ENCODE measurements at places on chromosomes 11 and 22. TPM values are rescaled to one million over a fixed set of nuclear protein-coding genes. Genes with fewer than 3 reads are reported as not detected.

Gene DLG2
- 0.50 TPM for total RNA-seq

Gene FDXACB1
- total RNA-seq, result 1.3 TPM

Gene ZNRF3
- total RNA-seq, result 7.5 TPM

Gene NXPE1
- not detected for total RNA-seq

Gene OR4A16
- total RNA-seq, result not detected

Gene OR8I2
- not detected for total RNA-seq

Gene GATD1
- 50.3 TPM for total RNA-seq

Gene TRIM49
- not detected for total RNA-seq

Gene NLRP14
- total RNA-seq, result not detected

Gene PVALB
- total RNA-seq, result not detected

Gene B4GAT1
- total RNA-seq, result 18.2 TPM

Gene OR51E1
- not detected for total RNA-seq

Gene TRPM5
- not detected for total RNA-seq

Gene FAM111B
- 7.5 TPM for total RNA-seq

Gene PLAAT4
- total RNA-seq, result 2.2 TPM

Gene OR10G4
- total RNA-seq, result not detected

Gene ELMOD1
- total RNA-seq, result 0.33 TPM

All from A549 treated with CORT108297 at 1 μM for 4 hours (cell line).